ENCODE measurements at places on chromosomes 1 and 21.

- no peak for DNase-seq
These were observed 109.9 kb downstream of the LYPLAL1 start for GRCh38 chr1:219283541-219283940.

GRCh38 chr21:31204801-31205200, 139.3 kb downstream of the TIAM1 start:
- DNase-seq, result no peak

DNA sequence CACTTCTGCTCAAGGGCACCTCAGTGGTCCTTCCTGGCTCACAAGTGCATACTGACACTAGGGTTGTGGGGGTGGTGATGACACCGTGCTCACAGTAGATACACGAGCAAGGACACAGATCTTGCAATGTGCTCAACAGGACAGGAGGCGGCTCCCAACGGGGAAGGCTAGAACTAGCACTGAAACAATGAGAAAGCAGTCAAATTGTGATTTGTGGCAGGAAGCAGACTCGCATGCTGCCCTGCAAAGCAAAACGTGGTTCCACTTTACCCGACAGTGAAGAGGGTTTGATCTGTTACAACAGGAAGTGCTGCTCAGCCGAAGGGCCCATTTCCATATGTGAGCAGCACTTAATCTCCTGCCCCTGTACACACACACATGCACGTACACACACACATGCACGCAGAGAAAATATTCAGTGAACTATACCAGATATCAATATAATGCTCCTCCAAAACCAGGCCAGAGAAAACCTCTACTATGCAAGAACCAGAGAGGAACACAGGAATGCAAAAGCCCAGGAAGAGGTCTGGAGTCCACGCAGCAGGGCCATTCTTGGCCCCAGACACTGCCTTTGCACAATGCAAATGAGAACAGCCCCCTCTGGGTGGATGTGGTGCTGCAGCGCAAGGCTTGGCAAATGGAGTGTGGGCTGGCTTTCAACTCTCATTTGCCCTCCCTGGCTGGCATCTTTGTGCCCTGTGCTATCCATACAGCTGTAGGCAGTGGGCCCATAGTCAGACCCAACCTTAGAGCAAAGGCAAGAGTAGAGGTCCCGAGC, 47.1 kb downstream of the KANK4 start:
- DNase-seq, result no peak

DNA sequence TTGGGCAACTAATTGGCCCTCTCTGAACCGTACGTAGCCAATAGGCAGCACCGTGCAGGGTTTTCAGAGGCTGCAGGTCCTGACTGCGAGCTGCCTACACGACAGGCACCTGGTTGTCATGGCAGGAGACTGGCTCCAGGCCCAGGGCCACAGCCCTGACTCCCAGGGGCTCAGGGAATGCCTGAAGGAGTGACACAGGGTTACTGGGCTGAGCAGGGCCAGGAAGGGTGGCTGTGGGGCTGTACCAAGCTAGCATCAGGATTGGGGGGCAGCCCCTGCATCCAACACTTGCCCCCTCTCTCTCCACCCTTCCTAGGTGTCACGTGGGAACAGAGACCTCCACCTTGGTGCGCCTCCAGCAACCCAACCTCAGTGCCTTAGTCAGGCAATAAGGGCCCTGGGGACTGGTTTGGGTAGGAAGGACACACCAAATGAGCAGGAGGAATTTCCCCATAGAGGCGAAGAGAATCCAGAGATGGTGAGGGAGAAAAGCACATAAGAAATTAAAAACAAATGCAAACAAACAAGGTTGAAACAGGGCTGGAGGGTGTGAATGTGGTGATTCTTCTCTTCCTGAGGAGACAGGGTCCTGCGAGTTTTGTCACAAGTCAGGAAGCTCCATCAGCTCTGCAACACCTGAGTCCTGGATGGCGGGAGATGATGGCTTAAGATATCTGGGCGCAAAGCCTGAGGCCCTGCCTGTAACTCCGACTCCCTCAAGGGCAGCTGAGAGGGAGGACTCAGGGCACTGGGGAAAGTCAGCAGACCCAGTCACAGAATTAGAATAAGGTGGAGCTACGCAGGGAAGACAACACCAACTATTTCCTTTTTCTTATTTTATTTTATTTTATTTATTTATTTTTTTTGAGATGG, 19.7 kb upstream of the RNU1-4 start:
- DNase-seq, result no peak

GRCh38 chr1:117612517-117613248, 6.8 kb downstream of the TENT5C start:
- peak; percentile 78 for DNase-seq

Data from AG09309 (cell line).